Endodermal cell (in vitro differentiated cells): ENCODE measurements at places on chromosomes 2 and 18. TPM values are rescaled to one million over a fixed set of nuclear protein-coding genes. Genes with fewer than 3 reads are reported as not detected.

The SMYD1 gene
- total RNA-seq, result not detected in 2 replicates

The CTDSP1 gene
- 58.7 to 66.8 TPM (median 65.3 TPM) in 3 replicates for total RNA-seq

The CNGA3 gene
- total RNA-seq, result 0.26 TPM in 1 of 3 replicates, not detected in the others

The POTEC gene
- total RNA-seq, result 1.7 to 2.5 TPM (median 2.0 TPM) in 3 replicates

The LIMS4 gene
- 0.92 to 1.7 TPM in 2 of 3 replicates, not detected in the other for total RNA-seq
